ENCODE measurements at places on chromosomes 1 and 21.

DNA sequence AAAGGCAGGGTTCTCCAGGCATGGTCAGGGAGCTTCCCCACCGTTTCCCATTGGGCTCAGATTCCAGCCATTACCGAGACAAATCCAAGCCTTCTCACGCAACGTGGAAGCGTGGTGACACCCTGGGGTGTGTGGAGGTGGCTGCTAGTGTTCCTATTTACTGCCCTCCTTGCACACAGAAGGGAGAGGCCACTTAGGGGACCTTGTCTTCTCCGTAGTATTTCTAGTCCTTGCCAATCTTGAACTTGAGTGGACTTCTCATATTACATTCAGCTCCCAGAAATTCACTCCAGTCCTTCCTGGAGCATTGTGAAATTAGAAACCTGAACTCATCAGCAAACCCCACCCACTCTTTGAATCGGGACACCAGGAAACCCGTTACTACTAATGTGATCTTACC, 131.6 kb downstream of the AJAP1 start:
- no peak for DNase-seq

GRCh38 chr21:38439426-38439825, 58.9 kb downstream of the ERG start:
- DNase-seq = no peak

DNA sequence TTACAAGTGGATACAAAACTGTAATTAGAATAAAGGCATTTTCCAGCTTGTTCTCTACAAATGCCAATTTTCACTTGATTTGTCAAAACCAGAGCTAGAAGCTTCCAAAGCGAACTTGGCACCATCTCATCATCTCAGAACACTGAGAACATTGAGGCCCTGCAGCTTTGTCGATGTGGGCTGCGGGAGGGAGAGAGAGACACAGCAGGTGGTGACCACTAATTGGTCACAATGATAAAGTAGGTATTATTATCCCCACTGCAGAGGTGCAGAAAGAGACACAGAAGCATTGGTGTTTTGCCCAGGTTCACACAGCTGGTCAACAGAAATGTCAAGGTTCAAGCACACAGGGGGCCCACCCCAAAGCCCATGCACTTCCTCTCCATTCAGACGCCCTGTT, 72.2 kb upstream of the KRTAP19-8 start:
- no peak for DNase-seq

DNA sequence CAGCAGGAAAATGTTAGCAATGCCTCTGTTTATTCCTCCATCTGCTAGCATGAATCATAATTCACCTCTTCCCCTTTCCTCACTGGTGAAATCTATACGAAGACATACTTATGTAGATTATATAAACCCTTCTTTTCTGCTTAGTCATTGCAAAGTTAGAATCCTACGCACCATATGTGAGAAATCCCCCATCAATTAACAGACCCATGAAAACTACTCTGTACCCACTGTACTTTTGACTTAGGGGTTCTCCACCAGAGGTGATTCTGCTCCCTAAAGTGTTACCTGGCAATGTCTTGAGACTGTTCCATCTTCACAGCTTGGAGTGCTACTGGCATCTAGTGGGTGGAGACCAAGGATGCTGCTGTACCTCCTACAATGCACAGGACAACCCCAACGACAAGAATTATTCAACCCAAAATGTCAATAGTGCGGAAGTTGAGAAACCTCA, 49.6 kb upstream of the KCTD3 start:
- no peak for DNase-seq

- no peak for DNase-seq
Observed at GRCh38 chr21:20373031-20373430, 625.2 kb upstream of the NCAM2 start.

GRCh38 chr1:215566556-215567490, at the start of gene KCTD3:
KCTD3 (plus strand) TSS chr1:215567304; CDS start chr1:215567686, 382 bp downstream.
- DNase-seq = no peak

GRCh38 chr21:44778094-44778493, 23.5 kb downstream of the UBE2G2 start:
- no peak for DNase-seq

DNA sequence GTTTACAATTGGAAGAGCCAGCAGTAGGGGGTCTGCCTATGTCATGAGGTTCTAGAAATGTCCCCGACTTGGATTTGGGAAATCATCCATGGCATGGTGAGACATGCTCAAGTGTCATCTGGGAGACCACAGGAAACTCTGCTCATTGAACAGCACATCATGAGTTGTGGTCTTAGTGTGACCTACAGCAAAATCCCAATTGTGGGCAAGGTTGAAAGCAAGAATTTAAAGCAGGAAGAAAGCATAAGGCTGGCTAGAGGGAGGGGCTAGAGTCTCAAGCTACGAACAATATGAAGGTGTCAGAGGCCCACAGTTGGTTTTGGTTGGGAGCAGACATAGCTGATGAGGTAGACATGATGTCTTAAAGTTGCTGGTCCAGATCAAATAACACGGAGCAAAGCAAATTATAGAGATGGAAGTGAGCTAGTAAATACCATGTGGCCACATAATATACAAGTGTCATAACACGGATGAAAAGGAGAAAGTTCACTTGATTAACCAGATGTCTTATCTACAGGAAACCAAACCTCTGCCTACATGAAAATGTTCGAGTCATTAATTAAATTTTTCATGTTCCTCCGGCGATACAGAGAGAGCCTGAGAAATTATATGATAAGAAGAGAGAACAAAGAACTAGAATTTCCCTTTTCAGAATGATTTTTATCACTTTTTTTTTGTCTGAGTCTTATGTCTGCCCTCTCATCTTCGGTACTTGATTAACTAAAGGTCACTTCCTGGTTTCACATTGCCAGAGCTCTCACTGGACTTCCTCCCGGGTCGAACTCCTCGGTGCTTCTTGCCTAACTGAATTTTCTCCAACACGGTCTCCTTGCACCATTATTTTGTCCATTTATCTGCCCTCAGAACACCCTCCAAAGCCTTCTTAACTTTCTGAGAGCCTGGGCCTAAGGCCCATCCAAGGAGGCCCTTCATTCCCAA, 67.5 kb upstream of the DUSP10 start:
- DNase-seq = no peak

DNA sequence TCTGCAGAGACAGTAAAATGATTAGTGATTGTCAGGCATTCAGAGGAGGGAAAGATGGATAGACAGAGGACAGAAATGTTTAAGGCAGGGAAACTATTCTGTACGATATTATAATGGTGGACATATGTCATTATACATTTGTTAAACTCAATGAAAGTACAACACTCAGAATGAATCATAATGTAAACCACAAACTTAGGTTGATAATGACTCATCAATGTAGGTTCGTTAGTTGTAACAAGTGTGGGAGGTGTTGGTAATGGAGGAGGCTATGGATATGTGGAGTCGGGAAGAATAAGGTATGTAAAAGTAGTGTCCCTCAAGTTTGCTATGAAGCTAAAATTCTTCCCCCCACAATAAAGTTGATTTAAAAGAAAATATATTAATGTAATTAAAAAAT, 455.0 kb downstream of the BRINP3 start:
- DNase-seq = no peak

GRCh38 chr1:96596226-96596922, 125.2 kb upstream of the PTBP2 start:
- DNase-seq = no peak

DNA sequence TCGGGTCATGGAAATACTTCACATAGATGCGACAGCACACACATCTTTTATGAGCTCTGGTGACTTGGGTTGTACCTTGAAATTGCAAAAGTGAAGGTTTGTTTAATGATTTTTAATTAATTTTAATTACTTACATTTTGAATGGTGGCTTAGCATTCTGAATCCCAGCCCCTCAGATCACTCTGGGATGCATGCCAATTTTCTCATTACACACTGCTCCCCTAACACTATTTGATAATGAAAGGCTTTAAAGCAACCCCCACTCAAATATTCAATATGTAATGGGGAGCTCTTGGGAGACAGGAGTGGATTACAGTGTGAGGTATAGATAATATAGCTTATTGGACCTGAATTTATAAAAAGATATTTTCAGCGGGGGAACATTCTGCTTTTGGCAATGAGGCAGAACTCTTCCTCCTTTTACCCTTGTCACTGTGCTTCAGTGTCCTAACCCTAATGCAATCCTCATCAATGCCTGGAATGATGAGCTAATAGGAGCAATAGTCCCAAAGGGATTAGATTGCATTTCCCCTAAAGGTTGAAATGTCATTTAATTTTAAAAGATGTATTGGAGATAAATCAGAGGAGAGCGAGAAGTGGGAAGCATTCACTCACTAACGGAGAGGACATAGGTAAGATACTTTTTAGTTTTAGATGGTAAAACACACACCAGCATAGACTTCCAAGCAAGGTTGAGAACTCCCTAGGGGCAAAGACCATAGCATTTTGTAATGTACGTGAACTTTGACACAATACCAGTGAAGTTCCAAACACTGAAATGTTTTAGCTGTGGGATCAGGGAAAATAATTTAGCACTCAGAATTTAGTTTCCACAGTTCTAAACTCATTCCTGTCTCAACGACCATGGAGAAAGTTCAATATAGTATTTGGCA, 384.1 kb upstream of the PLXNA2 start:
- DNase-seq = no peak

DNA sequence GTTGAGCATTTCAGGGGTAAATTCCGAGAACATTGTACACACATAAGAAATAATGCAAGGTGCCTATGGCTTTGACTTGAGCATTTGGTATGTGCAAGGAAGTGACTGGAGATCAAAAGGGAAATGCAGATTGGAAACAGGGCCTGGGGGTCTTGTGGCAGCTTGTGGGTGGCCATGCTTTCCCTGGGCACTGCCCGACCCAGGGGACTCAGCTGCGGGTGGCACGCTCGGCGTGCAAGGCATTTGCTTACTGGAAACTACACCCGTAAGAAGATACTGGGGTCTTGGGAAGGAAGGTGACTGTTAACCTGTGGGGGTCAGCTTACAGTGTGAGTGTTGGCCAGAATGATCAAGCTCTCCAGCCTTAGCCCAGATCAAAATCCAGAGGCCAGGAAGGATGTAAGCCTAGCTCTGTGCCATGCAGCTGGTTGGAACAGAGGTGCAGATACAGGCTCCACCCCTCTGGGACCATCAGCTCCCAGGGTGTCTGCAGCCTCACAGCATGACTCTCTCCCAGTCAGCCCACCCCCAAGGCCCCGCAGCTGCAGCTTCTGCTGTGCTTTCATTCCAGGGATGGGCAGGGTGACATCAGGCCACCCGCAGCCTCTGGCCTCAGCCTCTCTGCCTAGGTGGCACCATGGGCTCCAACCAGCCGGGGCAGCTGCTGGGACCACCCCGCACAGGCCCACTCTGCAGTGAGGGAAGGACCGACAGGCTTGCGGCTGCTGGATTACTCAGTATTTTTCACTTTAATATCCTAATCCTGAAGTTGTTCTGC, 55.1 kb downstream of the KIF26B start:
- DNase-seq = no peak

- no peak for DNase-seq
Observed at GRCh38 chr1:38740487-38740886, 119.1 kb downstream of the RRAGC start.

GRCh38 chr1:206923009-206923960, 1.5 kb upstream of the FCMR start:
- DNase-seq = peak; percentile 46

- DNase-seq = no peak
Observed at GRCh38 chr1:198238121-198238520, 81.3 kb downstream of the NEK7 start.

DNA sequence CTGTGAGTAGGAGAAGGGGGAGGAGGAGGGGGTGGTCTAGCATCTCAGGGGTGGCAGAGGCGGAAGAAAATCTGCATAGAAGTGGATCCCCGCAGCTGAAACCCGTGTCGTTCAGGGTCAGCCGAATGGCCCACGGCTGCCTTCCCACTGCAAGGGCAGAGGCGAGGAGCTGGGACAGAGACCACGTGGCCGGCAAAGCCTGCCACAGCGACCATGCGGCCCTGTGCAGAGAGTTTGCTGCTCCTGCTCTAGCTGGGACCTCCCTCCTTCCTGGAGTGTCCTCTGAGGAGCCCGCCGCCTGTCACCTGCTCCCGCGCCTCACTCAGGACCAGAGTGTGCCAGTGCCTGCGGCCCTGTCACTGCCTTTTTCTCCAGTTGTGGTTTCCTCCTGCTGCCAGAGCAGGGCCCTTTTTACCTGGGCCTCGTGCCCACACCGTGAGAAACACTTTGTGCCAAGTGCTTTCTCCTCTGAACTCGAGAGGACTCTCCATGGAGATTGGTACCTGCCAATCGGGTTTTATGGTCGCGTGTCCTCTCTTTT, 5.4 kb upstream of the TRPM2 start:
- DNase-seq = no peak

- no peak for DNase-seq
Observed at GRCh38 chr1:153277852-153278251, 18.4 kb downstream of the LORICRIN start.

- no peak for DNase-seq
Observed at GRCh38 chr21:42861311-42861847, 18.0 kb downstream of the WDR4 start.

DNA sequence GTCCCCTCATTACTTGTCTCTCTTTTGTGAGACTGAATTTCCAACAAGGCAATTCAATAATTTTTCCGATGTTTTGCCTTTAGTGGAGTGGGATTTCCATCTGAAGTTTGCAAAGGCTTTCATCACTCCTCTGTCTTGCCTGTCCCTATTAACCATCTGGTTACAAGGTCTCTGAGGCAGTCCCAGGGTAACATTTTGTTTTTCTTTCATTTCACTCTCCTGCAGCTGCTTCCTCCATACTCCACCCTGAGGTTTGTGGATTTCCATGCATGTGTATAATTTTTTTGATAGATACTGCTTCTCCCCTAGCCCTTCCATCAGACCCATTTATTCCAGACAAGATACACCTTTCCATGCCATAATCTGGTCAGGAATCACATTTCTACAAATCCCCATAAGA, 366.8 kb downstream of the PTBP2 start:
- DNase-seq = no peak

GRCh38 chr1:5390504-5390903, 601.7 kb downstream of the NPHP4 start:
- DNase-seq = no peak

DNA sequence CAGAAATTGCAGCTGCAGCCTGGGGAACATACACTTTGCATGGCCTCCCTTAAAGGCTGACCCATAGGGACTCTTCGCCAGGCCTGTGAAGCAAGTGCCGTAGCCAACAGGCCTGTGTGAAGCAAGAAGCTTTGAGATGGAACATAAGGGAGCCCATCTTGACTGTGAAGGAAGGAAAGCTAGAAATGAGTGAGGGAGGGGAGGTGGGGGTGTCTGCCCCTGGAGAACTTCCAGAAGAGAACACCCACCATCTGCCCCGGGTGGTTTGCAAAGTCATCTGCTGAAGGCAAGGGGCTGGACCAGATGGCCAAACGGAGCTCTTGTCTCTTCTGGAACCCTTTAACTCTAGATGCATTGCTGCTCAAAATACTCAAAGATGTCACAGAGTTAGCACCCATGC, 103.3 kb upstream of the GRIK3 start:
- no peak for DNase-seq

- no peak for DNase-seq
Observed at GRCh38 chr1:47712596-47713299, 274.9 kb downstream of the FOXD2 start.

GRCh38 chr1:7300893-7301663, 470.0 kb upstream of the VAMP3 start:
- no peak for DNase-seq

- DNase-seq = no peak
Observed at GRCh38 chr1:60745484-60745883, 336.9 kb upstream of the NFIA start.
